Esophagus squamous epithelium (tissue), 5 donors: ENCODE measurements at places on chromosomes 5 and 9.

DNA sequence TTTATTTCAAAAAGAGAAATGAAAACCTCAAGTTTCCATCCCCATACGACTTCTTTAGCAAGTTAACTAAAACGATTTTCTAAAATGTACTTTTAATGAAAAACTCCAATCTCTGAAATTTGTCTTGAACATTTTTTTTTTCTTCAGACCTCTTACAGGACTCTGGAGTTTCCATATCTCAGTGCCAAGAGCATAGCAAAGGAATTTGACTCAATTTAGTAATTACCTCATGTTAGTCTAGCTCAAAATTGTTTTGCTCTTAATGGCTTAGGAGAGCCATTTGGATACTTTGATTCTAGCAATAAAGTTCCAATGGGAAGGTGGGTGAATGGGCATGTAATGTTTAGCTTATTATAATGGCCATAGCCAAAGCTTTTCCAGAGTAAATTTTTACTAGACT, 26.0 kb upstream of the SPATA31D4 start:
- DNase-seq, result no peak

GRCh38 chr5:176743868-176744583, 66.3 kb upstream of the UNC5A start:
- DNase-seq, result no peak

- no peak for DNase-seq
These were observed 4.5 kb upstream of the PDLIM4 start for GRCh38 chr5:132253008-132253441.

GRCh38 chr5:10913841-10914240, 152.8 kb upstream of the DAP start:
- DNase-seq, result no peak

GRCh38 chr9:69673311-69673640, 1.1 kb upstream of the APBA1 start:
- no peak for DNase-seq

DNA sequence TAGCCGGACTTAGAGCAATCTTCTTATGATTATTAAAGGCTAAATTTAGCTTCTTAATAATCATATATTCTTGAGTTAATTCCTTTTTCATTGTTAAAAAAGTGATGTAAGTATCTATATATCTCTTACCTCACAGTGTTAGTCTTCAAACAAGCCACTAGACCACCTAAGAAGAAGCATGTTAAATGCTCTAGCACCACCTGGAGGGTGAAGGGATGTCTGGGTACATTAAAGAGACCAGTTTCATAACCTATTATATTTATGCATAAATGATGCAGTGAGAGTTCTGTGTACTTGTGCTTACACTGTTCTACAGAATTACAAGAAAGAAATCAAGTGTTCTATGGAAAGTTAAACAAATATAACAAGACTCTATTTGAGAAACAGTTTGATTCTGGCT, 55.9 kb upstream of the SLCO6A1 start:
- DNase-seq, result no peak

DNA sequence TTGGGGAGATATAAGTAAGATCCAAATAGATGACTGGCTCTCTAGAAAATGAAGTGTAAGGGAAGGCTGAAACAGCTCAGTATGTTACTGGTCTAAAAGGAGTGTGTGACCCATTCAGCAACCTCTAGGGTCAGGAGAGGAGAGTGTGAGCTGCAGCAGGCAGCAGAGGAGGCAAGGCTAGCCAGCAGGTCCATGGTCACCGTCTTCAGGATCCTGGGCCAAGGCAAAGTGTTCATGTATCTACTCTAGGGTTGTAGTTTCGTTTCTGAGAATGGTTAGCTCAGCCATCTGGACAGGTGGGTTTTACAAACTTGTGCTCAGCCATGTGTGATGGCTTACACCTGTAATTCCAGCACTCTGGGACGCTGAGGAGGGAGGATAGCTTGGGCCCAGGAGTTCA, 13.7 kb downstream of the MYO10 start:
- no peak for DNase-seq

- no peak for DNase-seq
These were observed 2216.6 kb upstream of the WWC1 start for GRCh38 chr5:166074582-166075481.

GRCh38 chr9:78565481-78565880, 268.6 kb downstream of the PSAT1 start:
- DNase-seq, result no peak

DNA sequence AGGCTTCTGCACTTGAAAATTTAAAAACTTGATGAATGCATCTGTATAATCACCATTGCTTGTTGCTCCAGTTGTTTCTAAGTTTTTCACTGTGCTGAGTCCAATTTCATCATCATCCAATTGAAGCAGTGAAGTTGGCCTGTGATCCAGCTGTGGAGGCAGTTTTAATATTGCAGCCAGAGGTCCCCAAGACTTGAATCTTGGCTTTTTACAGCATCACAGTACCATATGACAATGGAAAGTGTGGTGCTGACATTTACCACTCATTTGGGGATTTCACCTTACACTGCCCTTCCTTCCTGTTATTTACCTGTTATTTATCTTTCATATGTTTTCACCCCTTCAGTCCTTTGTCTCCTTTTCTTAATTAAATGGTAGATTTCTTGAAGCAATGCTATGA, 76.2 kb upstream of the SPIN1 start:
- no peak for DNase-seq

- no peak for DNase-seq
These were observed 324.8 kb downstream of the GABRG2 start for GRCh38 chr5:162392336-162392735.

DNA sequence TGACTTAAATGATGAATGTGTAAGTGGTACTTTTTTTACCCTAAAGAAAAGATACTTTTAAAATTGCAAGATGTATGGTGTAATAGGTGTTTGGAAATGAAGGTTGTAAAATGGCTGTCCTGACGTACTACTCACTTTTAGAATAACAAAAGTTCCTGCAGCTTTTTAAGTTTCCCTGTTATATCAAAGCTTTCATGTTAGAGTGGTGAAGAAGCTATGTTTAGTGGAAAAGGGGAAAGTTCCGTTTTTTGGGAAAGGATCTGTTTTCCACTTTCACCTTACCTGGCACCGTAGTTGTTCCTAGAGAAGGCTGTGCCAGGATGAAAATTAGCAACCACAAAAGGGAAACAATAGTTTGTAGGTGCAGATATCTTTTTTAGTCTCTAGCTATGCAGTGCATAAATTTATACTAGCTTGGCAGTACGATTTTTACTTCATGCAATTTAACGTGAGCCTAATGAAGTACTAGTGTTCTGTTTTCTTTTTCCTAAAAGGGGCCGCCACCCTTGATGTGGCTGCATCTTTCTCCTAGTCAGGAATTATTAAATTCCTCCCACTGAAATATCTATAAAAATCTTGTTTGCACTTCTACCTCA, 1.3 kb downstream of the TNPO1 start:
- no peak for DNase-seq

DNA sequence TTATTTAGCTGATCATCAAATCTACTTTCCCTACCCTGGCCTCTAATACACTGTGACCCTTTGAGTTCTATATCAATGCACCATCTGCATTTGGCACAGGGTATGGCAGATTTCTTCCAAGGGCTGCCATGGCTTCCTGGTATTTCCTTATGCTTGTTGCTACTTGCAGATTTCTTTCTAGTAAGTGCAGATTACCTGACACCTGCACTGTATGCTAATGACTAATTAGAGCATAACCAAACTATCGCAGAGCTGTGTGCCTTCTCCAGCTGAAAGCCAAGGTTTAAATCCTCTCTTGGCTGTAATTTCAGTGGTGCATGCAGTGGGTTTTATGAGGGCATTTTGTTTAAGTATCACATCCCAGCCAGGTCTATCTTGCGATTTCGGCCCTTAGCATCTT, 293.7 kb downstream of the KIF4B start:
- DNase-seq, result no peak

DNA sequence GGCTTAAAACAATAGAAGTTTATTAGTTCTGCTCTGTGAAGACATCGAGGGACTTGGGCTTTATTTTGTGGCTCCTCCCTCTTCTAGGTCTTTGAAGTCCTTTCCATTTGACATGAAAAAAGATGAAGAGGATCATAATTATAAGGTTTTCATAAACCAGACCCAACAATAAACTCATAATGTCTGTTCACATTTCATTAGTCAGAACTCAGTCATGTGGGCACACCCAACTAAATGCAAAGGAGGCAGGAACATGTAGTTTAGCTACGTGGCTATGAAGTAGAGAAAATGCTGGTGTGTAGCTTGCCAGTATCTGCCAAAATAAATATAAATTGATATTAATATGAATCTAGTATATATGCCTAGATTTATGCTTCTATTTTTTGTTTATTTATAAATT, 393.9 kb upstream of the C9orf72 start:
- DNase-seq, result no peak

- no peak for DNase-seq
These were observed 30.2 kb upstream of the SMIM23 start for GRCh38 chr5:171755354-171755821.

GRCh38 chr5:106862450-106863193, 808.1 kb downstream of the EFNA5 start:
- no peak for DNase-seq

DNA sequence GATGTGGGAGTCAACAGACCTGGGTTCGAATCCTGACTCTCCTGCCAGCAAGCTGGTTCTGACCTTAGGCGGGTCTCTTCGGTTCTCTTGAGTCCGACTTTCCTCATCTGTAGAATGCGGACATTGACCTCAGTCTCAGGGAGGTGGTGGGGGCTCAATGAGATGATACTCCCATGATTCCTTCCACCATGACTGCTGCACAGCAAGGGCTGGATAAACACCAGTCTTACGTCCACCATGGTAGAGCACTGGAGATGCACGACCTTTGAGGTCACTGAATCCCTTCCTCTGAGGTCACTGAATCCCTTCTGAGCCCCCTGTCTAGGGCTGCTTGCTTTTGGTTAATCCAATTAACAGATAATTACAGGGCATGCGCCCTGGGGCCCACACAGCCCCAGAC, 12.5 kb upstream of the SMIM23 start:
- DNase-seq, result no peak
